ENCODE measurements at places on chromosomes 11 and 22.
A peak's percentile ranks its signal among the peaks of the same experiment; 100 is the strongest.

DNA sequence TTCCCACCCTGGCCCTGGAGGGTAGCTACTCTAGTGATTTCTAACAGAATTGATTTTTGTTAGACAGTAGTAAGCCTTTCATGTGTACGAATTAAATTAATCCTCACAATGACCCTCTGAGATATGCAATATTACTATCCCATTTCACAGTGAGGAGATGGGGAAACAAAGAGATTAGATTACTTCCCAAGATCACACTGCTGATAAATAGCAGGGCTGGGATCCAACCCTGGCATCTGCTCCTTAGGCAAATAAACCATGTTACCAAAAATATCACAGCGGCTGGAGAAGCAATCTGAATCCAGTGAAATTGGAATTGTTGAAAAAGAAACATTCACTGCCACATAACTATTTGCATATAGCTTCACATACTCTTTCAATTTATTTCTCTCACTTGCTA, 12.8 kb upstream of the CAVIN3 start:
- DNase-seq = no peak

DNA sequence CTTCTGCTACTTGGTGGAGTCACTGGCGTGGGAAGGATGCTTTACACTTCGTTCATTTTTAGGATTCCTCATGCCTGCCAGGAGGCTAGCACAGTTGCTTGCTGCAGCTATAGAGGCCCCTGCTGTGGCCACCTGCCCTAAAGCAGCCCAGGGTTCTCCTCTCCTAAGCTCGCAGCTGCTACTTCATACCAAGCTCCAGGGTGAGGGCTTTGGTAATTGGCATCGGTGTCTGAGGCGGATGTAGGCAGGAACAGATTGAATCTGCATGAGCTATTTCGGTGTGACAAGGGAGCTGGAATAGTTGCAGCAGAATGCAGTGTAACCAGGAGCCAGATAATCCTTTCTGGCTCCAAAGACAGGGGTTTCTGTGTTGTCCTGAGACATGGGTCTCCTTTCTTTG, 133.1 kb downstream of the MICAL2 start:
- no peak for DNase-seq

GRCh38 chr22:27452922-27453321, 348.6 kb downstream of the MN1 start:
- no peak for DNase-seq

DNA sequence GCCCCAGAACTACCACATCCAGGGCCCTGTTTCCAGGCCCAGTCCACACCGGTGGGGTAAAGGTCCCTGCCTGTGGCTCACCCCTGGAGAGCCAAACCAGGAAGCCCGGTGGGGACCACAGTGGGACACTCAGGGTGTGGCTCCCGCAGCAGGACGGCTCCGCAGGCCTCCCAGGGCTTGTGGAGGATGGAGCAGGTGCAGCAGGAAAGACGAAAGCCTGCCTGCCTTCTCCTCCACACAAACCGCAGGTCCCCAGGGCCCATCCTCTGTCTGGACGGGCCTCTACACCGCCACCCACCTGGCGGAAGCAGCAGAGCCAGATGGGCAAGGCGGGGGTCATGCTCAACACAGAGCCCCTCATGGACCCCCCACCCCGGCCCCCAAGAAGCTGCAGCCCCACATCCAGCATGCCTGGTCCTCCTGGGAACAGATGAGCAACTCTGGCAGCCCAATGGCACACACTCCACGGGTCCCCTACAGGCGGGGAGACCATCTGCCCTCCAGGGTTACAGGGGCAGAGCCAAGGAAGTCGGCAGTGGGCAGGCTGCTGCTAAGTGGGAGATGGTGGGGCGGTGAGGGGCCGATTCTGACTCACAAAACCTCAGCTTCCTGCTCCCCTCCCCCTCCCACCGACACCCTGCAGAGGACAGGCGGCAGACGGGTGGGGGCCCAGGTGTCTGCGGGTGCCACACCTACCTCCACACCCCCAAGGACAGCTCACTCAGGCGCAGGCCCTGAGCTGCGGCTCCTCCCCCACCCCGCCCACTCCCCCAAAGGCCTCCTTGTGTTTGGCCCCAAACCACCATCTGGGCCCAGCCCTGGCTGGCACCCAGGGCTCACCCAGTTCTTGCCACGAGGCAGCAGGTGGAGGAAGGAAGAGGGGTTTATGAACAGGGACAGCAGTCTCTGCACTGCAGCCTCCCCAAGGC, 5.2 kb downstream of the SBF1 start:
- DNase-seq = no peak

- no peak for DNase-seq
Measured at GRCh38 chr22:32761251-32761903, 40.1 kb upstream of the TIMP3 start.

DNA sequence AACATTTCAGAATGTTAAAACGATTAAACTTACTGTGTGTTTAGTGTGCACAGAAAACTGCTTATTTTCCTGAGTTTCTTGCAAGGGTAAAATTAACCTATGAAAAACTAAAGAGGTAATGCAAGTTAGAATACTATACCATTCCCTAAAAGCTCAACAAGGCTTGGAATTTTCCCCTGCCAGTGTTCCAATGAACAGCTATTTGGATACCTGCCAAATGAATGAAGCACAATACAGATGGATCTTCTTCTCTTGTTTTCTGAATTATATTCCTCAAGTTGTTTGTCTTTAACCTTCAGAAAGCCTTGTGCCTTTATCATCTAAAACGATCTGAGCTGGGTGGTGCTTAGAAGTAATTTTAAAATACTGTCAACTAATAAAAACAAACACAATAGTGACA, 204.5 kb downstream of the LRRC4C start:
- no peak for DNase-seq

DNA sequence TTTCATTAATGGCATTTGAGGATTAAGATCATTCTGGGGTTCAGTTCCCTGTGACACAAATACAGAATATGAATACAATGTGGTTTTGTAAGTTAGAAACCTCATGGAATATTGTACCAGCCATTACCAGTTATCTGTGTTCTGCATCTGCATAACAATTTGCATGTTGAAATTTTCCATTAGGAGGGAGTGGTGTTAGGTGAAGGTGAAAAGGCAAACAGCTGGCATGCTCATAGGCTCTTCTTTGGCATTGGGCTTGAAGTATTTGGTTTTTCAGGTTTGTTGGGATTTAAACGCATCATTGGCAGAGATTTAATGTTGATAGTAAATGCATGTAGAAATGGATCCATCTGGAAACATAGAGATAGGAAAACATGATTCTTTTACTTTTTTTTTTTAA, 18.6 kb downstream of the RTN3 start:
- no peak for DNase-seq

DNA sequence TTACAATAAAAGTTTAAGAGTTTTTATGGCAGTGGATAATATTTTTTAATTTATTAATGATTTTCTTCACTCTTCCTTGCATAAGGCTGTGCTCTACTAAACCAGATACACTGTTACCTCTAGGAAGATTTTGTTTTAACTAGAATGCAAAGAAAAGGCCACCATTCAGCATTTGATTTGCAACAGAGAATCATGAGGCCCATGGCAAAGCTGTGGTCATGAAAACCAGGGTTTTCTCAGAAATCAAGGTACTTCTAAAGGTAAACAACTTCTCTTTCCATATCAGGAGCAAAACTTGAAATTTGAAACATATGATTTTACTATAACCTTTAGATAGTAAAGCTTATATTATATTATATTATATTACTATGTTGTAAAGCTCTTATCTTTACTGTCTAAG, 94.4 kb downstream of the FAM76B start:
- no peak for DNase-seq

- DNase-seq = no peak
Measured at GRCh38 chr11:79400206-79400605, 40.6 kb downstream of the TENM4 start.

DNA sequence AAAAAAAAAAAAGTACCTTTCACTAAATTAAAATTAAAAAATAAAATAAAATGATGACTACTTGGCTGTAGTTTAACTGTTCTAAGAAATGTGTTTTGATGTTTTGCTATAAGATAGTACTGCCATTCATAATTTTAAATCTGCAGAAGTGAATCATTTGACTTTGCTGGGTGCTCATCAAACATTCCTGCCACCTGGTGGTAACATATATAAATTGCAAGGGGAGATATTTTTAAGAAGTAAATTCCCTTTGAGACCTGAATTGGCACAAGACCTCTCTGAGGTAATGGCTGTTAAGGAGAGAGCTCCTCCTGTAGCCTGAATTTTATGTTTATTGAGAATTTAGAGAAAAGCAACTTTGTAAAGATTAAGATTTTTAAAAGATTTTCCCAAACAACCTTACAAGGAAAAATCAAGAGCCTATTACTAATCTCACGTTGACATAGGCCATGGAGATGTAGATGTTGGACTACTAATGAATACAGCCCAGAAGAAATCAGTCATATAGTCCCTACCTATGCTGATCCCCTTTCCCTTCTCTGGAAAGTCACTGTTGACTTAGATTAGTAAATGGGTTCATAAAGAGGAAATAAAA, 11.9 kb upstream of the NARS2 start:
- DNase-seq = peak; percentile 31

DNA sequence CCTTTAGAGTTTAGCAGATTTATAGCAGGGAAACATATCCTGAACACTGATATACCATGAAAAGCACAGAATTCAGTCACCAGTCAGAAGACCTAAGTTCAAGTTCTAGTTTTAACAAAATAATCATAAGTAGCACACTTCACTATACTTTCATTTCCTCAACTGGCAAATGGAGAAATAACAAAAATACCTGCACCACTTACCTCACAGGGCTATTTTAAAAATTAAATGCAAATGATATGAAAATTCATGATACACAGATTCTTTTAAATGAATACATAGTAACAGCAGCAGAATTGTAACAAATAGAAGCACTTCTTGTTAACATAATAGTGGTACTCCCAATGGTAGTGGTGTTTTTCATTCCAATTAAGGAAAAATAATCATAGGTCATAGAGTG, 139.0 kb downstream of the FCHSD2 start:
- DNase-seq = no peak

GRCh38 chr11:9057007-9057406, 34.4 kb downstream of the SCUBE2 start:
- no peak for DNase-seq

DNA sequence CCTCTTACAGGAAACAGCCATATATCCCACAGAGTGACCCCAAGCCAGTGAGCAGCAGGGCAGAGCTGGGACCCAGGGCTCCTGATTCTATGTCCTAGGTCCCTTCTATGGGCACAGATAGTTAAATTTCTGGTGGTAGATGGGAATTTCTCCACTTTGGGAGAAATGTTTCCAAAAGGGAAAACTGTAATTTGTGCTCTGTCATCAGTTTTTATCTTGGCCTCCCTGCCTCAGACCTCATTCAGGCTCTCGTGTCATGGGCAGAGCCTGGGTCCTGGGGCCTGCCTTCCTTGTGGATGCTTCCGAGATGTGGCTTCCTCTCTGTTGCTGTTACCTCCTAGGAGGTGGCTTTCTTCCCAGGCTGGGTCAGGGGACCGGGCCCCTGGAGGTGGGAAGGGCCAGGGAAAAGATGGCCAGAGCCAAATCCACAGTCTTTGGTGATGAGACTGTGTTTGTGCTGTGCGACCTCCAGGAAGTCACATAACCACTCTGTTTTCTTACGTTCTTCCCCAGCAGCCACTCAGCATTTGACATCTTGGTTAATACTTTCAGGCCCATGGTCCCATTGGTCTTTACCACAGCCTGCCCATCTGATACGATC, 8.6 kb downstream of the LRRC32 start:
- DNase-seq = no peak

- DNase-seq = no peak
Measured at GRCh38 chr11:95230810-95231126, 234 bp downstream of the SESN3 start.

GRCh38 chr11:124313849-124314248, at the start of gene OR8D1:
Gene OR8D1, minus strand, starts transcription at chr11:124313949. Its CDS starts 3,183 bp downstream, at chr11:124310766.
- no peak for DNase-seq

- no peak for DNase-seq
Measured at GRCh38 chr22:21803811-21804249, 63.6 kb downstream of the MAPK1 start.

- DNase-seq = no peak
Measured at GRCh38 chr11:16893456-16894066, 120.7 kb downstream of the PLEKHA7 start.

GRCh38 chr11:69343401-69344321, 49.7 kb downstream of the MYEOV start:
- no peak for DNase-seq

DNA sequence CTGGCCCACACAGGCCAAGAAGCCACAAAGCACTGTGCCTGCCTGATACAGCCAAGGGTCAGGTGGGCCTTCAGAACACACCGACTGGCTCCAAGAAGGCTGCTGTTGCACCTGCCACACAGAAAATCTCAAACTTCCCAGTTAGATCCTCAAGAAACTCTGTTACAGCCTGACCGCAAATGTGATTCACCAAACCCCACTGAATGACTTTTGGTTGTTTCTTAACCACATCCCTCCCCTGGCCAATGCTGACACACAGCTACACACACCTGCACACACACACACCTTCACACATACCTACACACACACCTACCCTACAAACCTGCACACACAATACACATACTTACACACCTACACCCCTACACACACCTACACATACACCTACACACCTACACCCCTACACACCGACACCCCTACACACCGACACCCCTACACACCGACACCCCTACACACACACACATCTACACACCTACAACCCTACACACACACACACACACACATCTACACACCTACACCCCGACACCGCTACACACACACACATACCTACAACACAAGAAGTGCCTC, 31.5 kb downstream of the CDKN1C start:
- no peak for DNase-seq

- DNase-seq = no peak
Measured at GRCh38 chr11:102573851-102574250, 43.3 kb upstream of the MMP7 start.

DNA sequence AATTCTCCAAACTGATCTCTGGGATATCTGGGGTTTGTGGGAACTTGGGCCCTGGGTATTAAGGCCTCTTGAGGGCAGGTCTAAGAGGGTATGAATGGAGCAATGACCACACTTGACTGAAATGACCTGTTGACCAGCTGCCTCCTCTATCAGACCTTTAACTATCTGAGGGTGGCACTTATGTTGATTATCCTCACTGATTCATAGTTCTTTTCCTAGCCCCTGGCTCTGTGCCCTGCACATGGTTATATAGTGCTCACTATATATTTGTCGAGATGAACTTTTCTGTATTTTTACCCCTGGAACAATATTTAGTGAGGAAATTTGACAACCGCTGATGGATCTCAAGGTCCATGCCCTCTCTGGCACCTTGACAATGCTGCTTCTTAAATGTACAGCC, 305.5 kb upstream of the PLET1 start:
- no peak for DNase-seq

GRCh38 chr11:68447015-68447801, 13.3 kb upstream of the PPP6R3 start:
- peak; percentile 48 for DNase-seq

GRCh38 chr22:47291565-47292495, 529.4 kb downstream of the TBC1D22A start:
- no peak for DNase-seq

- DNase-seq = no peak
Measured at GRCh38 chr11:103875855-103876510, 160.5 kb upstream of the DDI1 start.

Measured in HCEC 1CT (cell line).